Myocyte (in vitro differentiated cells): ENCODE measurements at places on chromosomes 4 and X.

GRCh38 chrX:103404231-103405008 is 28.1 kb downstream of the BEX3 start:
- peak; percentile 80 for DNase-seq

DNA sequence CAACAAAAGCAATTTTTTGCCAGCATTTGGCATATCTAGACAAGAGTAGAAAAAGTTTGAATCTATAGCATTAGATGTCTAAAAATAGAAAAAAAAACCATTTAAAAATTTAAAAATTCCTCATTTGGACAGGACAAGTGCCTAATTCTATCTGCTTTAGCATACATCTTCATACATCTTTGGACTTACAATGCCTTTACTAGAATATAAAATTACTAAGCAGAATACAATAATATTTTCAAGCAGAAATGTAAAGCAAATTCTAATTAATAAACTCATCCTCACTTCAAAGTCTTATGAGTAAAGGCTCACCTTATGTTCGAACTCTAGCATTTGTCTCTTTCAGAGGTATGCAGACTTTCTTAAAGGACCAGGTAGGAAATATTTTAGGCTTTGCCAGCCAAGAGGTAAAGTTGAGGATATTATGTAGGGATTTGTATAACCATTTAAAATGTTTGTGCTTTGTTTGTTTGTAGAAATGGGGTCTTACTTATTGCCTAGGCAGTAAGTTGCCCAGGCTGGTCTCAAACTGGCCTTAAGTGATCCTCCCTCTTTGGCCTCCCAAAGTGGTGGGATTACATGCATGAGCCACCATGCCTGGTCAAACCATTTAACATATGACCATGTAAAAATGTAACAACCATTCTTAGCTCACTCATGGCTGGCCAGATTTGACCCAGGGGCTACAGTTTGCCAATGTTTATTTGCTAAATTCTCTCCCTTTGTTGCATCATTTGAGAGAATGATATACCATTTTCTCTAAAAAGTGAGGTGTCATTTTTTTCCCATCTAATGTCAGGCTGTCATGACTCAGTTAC is 29.1 kb downstream of the UGDH start:
- DNase-seq = no peak

DNA sequence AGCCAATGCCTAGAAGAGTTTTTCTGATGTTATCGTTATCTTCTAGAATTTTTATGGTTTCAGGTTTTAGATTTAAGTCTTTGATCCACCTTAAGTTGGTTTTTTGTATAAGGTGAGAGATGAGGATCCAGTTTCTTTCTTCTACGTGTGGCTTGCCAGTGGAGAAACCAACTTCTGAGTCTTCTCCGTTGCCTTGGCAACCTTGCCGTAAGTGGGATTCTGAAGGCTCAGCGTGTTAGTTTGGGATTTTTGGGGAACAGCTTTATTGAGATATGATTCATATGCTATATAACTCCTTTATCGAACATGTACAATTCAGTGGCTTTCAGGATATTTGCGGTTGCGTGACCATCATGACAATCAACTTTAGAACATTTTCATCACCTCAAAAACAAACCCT is 17.7 kb downstream of the SMS start:
- DNase-seq = no peak

DNA sequence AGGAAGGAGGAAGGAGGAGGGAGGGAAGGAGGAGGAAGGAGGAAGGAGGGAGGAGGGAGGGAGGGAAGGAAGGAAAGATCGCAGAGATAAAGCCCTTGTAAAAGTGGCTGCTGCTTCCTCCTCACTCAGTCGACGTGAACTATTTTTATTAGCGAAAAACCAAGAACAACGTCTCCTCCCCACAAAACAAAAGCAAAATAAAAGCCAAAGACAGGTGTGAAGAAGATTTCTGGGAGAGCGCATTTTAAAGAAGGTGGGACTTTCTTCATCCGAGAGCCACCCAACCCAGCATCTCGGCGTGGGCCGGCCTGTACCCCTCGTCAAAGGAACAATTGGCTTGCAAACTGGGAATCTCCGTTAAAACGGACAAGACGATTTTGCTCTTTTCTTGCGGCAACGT is 40.7 kb upstream of the ASMTL start:
- no peak for DNase-seq

DNA sequence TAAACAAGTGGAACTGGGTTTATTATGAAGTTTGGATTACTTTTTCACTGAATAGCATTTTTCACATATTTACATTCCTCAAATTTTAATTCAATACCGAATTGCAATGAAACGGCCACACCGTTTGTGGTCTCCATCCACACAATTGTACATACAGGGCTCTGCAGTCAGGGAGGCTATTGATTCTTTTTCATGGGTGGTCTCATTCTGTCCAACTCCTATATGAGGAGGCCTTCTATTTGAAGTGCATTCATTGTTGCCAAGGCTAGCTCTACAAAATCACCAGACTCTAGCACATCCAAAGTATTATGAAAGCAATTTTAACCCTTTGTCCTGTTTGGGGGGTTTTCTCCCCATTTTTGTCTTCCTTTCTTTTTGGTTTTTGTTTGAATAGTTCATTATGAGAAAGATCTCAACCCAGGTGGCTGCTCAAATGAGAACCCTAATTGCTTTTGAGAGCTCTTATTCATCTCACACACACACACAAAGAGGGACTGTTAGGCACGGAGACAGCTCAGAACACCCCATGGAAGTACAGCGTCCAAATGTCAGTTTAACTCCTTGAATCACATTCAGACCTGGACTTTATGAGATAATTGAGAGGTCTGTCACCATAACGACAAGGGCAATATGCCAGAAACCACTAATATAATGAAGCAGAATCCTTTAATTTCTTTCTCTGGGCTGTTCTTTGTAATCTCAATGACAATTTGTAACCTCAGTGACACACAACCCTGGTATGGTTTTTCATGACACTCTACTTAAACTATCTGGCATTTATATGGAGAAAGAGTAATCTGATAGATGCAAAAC is 79.4 kb downstream of the NLGN4X start:
- no peak for DNase-seq

- DNase-seq = no peak
Observed at GRCh38 chrX:31233941-31234496, 162.2 kb upstream of the FTHL17 start.

GRCh38 chr4:57040510-57040909 is 61.8 kb downstream of the POLR2B start:
- no peak for DNase-seq

GRCh38 chrX:40423299-40423698 is 157.5 kb upstream of the ATP6AP2 start:
- no peak for DNase-seq

DNA sequence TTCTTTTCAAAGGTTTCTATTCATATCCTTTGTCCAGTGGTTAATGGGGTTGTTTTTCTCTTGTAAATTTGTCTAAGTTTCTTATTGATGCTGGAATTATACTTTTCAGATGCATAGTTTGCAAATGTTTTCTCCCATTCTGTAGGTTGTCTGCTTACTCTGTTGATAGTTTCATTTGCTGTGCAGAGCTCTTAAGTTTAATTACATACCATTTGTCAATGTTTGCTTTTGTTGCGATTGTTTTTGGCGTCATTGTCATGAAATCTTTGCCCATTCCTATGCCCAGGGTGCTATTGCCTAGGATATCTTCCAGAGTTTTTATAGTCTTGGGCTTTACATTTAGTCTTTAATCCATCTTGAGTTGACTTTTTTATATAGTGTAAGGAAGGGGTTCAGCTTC is 21.2 kb upstream of the UGT8 start:
- DNase-seq = no peak
